ENCODE measurements at places on chromosomes 11 and 22. TPM values are rescaled to one million over a fixed set of nuclear protein-coding genes. Genes with fewer than 3 reads are reported as not detected.

The SLC5A1 gene
- not detected for total RNA-seq

The MRPL40 gene
- 65.2 TPM for total RNA-seq

The APLNR gene
- total RNA-seq = not detected

The SMIM35 gene
- total RNA-seq = not detected

The BRSK2 gene
- 0.06 TPM for total RNA-seq

DNA sequence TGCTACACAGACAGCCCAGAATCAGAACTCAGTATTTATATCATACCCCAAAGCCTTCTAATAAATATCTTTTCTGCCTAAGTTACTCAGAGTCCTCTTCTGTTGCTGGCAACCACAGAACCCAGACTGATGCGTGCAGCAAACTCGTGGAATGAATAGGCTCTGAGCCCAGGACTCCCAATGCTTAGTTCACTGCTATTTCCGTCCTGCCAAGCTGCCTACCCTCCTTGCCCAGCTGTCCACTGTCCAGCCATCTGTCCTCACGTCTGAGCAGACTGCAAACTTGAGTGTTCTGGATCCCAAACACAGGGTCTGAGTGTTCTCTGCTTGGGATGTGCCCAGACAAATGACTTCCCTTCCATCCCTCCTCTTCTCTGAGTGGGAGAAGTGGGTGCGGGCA lies 19.4 kb downstream of the PTPN5 start:
- no peak for DNase-seq

GRCh38 chr11:134345237-134345550 lies 13.4 kb downstream of the GLB1L2 start:
- DNase-seq = no peak

DNA sequence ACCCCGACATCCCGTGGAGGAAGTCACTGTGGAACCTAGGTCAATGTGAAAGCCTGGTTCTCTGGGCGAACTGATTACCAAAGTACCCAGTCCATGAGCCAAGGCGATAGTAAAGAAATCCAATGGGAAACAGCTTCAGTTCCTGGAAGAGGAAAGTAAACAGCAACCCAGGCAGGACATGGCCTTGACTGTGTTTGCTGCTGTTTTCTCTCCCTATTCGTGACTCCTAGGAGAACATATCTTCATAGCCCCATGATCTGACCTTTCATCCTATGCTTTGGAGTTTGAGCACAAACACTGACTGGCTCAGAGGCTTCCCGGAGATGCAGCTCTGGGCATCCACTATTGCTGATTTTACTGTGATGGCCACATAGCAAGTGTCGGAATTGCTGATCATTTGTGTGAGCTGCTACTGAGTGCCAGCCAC lies 45.1 kb downstream of the LRFN4 start:
- DNase-seq = no peak

- no peak for DNase-seq
Observed at GRCh38 chr11:11081776-11082175, 223.9 kb upstream of the ZBED5 start.

DNA sequence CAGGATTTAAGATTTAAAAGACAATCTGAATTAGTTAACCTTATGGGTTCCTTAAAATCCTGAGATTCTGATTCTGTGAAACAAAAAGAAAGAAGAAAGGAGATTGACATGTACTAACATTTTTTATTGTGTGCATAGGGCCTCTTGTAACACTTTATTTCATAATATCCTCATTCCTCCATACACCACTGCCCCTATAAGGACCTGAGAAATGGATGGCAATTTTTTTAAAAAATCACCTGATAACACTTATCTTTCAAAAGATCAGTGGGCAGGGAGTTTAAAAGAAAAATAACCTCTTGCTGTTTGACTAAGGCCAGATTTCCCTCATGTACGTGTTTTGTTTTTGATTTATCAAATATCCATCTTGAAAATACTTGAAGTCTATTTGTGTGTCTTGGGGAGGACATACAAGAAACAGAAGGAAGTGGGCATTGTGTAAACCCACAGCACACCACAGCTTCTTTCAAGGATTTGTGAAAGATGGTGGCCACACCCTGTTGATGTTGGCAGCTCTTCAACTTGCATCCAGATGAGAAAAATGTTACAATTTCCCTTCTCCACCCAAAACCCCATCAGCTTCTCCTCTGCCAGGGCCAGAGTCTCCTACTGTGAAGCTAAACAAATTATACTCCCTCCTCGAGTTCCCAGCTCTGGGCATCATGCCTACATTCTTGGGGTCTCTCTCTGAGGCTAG lies 35.0 kb upstream of the MPEG1 start:
- DNase-seq = peak; percentile 70

Measured in SJSA1 (cell line).